NCI-H524 (cell line): ENCODE measurements at places on chromosomes 4 and X.

GRCh38 chr4:155419266-155419665 is 42.5 kb upstream of the MAP9 start:
- no peak for DNase-seq

DNA sequence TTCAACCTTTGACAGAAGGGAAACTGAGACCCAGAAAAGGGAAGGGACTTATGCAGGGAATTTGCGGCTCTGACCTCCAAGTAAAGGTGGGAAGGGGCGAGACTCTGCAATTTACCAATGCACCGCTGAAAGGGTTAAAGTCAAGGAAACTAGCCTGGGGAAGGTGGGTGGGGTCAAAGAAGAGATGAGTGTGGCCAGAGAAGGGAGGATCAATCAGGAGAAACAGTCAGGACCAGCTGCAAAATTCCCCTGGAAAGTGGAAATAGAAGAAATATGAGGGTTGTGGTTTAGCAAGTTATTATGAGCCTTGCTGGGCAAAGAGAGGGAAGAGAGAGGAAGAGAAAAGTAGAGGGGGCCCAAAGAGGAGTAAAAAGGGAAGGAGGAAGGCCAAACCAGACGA is 30.5 kb downstream of the STARD8 start:
- DNase-seq: no peak

DNA sequence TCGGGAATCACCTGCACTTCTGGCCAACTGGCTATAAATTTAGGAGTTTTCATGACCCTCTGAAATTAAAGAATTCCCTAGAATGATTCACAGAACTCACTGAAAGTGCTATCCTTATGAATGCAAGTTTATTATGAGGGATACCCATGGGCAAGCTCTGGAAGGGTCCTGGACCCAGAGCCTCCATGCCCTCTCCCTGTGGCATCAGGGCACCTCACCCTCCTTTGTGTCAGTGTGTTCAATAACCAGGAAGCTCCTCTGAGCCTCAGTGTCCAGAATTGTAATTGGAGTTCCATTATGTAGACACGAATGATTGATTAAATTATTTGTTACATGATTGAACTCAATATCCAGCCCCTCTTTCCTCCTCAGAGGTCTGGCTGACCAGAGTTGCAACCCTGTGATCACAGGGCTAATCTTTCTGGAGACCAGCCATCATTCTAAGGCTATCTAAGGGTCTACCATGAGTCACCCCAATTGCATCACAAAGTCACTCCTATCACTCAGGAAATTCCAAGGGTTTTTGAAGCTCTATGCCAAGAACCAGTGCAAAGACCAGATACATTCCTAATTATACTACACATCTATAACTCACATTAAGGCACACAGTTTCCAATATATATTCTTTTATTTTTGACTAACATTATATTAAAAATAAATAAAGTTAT is 8.9 kb downstream of the ANXA3 start:
- DNase-seq: no peak

DNA sequence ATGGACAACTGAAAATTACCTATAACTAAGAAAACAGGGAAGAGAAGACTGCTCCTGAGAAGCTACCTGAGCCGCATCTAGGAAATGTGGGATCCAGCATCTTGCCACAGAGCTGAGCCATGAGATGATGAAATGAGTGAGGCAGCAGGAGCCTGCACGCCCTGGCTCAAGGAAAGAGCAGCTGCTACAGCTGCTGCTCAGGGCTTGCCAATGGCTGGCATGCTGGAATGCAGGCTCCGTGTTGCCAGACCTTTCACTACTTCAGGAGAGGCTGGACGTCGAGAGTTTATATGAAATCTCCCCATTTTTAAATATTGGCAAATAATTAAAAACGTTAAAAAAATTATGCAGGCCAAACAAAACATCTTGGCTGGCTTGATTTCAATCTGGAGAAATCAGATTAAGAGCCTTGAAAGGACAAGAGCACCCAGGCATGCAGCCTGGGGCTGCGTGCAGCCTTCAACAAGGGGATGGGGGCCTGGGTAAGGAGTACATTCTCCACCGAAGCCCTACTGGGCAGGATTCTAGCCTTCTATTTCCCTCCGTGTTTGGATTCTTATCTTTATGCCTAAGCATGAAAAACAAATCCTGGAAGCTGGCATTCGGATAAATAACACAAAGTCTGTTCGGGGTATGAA is 227.6 kb downstream of the NR3C2 start:
- DNase-seq: no peak

- DNase-seq: no peak
Observed at GRCh38 chr4:144799486-144799885, 153.5 kb downstream of the HHIP start.

GRCh38 chr4:42498040-42498439 is 100.8 kb downstream of the SHISA3 start:
- DNase-seq: no peak

- no peak for DNase-seq
Observed at GRCh38 chrX:98371994-98372393, 1488.3 kb downstream of the RPA4 start.

GRCh38 chr4:39524161-39524957 is 2.9 kb downstream of the UGDH start:
- no peak for DNase-seq

GRCh38 chr4:155694100-155694785 is 27.6 kb downstream of the GUCY1A1 start:
- DNase-seq: no peak

- no peak for DNase-seq
Observed at GRCh38 chrX:97740886-97741285, 857.2 kb downstream of the RPA4 start.

GRCh38 chr4:123299212-123299691 is 97.3 kb upstream of the SPRY1 start:
- no peak for DNase-seq

DNA sequence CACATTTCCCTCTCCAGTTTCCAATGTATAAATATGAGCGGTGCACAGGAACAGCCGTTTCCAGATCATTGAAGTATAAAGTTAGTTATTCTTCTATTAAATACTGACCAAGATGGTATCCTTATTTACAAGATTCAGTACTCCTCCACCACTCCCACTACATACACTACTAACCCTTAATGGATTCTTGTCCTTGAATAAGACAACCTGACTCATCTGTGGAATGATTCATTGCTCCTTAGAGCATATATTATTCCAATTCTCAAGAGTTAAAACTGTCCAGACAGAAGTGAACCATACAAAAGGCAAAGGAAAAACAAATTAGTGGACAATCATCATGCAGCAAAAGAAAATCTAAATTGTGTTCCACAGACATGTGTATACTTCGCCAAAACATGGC is 373.3 kb downstream of the IDS start:
- no peak for DNase-seq
